GM20000 (cell line): ENCODE measurements at places on chromosomes 4 and X.

DNA sequence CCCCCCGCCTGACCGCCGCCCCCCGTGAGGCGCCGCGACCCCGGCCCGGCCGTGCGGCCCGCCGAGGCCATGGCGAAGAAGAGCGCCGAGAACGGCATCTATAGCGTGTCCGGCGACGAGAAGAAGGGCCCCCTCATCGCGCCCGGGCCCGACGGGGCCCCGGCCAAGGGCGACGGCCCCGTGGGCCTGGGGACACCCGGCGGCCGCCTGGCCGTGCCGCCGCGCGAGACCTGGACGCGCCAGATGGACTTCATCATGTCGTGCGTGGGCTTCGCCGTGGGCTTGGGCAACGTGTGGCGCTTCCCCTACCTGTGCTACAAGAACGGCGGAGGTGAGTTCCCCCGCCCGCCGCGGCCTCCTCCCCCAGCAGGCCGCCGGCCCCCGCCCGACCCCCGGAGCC is 780 bp downstream of the SLC6A8 start:
- DNase-seq, result no peak

DNA sequence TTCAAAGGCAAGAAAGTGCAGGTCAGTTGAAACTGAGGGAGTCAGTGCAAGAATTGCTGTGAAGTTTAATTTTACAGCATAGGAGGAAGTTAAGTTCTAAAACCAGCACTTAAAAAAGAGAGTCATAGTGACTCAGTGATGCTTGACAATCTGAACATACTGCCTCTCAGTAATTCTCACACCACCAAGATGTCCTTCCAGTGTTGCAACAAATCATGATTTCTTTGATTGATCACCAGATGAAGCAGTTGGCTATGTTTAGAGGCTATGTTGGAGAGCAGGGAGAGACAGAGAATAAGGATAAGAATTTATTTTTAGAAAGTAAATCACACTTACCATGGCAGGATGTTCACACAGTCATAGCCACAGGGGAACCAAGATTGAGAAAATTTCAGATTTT is 13.2 kb downstream of the TRIM2 start:
- DNase-seq, result no peak

DNA sequence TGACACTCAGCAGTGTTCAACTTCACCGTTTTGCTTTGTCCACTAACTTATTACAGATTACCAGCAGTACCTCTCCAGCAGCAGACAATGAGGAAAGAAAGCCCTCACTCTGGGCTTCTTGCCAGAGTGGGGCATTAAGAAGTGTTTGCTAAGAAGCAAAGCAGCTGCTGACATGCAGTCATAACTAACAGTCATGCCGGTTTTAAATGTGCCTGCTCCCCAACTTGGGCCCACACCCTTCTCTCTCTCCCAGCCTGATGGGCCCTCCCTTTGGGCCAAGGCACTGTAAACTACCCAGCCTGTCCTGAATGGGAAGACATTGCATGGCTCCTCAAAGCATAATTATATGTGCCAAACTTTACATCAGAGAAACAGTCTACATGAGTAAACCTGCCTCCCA is 54.6 kb upstream of the HHIP start:
- DNase-seq, result no peak

DNA sequence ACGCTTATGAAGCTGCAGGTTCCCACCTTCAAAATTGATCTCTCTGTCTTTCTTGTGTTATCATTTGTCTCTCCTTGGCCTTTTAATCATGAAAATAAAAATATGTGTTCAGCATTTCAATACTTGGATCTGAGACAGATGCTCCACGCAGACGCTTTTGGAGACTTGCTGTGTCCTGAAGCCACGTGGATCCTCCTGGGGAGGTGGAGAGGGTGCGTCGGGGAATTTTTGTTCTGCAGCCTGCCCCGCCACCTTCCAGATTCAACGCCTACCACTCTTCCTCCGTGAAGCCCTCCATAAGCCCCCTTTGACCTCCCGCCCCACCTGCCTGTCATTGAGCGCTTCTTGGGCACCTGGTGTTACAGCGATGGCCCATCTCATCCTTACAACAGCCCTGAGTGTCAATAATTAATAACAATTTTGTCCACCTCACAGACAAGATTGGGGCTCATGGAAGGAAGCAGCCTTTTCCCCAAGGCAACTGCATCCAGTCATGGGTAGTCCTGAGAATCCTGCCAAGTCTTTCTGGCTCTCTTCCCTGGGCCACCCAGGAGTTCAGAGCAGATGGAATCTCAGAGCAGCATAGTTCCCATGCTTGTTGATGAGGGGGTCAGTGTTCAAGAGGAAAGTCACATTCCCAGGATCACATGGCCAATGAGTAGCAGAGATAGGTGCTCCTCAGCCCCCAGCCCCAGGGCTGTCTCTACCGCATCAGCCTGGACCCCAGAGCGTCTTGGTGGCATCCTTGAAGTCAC is 172.6 kb upstream of the PSAPL1 start:
- DNase-seq, result no peak

DNA sequence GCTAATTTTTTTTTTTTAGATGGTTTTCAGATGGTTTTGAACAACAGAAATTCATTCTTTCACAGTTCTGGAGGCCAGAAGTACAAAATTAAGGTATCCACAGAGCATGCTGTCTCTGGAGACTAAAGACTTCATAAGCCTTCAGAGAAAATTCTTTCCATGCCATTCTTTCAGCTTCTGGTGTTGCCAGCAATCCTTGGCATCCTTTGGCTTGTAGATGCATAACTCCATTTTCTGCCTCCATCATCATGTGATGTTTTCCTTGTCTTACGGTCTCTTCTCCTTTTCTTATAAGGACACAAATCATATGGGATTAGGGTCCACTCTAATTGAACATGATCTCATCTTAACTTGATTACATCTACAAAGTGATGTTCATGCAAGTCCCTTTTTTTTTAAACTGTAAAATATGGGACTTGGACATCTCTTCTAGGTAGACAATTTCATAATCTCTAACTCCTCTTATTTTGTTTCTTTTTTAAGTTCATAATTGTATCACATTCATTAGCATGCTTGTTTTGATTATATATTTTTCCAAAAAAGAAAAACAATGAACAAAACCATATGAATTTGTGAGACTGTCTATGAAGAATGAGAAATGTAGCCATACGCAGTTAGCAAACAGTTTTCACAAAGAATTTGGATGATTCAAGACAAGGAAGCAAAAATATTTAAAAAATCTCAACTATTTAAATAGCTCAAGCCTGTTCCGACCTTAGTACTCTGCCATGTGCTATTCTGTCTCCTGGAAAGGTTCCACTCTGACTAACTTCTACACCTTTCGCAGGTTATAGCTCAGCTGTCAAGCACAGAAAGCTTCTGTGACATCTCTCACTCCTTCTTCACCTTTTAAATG is 53.1 kb upstream of the GIMD1 start:
- DNase-seq, result no peak

DNA sequence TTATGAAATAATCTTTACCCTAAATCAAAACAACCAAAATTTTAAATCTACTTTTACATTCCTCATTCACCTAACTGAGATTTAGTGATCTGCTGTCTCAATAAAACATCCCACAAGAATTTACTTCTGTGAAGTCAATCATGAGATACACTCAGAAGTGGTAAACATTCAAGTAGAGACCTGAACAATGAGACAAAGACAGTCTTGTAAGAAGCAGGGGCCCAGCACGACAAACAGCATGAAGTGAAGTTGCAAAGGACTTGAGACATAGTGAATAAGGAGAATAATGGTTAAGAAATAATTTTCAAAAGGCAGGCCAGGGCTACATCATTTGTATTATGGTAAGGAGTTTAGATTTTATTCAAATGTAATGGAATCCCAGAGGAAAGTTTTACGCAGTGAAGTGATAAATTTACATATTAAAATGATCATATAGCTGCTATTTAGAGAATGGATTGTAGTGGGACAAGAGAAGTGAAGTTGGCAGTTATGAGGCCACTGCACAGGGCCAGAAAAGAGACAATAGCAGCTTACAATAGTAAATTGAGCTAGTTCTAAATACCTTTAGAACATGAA is 101.9 kb downstream of the MAB21L2 start:
- DNase-seq, result no peak
